ENCODE measurements at places on chromosomes 12 and 14.

DNA sequence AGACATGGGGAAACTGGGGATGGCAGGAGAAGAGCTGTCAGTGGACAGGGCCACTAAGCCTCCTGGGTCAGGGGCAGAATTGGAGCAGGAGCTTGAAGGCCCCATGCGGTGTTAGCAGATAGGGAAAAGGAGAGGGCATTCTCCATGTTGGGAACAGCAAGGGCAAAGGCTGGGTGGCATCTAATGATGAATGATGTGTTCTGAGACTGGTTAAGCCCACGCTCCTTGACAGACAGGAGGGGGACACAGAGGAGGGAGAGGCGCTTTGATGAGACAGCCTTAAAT is 63.0 kb downstream of the CLMN start:
- no peak for DNase-seq

GRCh38 chr14:24900269-24901100 is 149.5 kb downstream of the STXBP6 start:
- no peak for DNase-seq

DNA sequence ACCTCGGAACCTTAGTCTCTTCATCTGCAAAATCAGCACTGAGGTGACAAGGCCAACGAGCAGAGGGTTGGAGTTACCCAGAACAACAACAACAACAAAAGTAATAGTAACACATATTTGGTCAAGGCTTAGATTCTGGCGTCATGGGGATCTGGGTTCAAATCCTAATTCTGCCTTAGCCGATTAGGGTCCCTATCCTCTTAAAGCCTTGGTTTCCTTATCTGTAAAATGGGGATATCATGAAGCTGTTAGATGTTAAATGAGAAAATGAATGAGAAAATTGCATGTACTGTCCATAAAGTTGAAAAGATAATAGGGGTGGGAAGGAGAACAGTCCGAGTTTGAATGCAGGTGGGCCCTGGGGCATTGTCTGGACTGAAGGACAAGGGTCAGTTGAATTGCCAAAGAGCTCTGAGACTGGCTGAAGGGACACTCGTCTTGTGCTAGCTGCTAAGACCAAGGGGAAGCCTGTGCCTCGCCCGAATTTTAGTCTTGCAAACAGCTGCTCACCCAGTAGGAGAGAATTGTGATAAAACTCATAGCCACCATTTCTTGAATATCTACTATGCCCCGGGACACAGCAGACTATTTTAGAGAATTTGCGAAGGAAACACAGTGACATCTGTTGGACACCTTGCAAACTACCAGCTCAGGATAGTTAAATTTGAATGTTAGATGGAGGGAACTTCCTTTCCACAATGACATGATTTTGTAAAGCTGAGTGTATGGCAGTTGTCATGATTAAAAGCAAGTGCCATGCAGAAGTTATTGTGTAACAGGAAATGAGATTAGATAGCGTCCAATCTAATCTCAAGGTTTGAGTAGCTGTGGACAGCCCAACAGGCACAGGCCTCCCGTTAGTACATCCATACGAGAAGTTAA is 6.8 kb upstream of the HNF1A start:
- DNase-seq: peak; percentile 24

- DNase-seq: no peak
Observed at GRCh38 chr12:18192119-18192518, 69.2 kb upstream of the PIK3C2G start.

- DNase-seq: no peak
Observed at GRCh38 chr12:2540535-2540941, 254.2 kb upstream of the FKBP4 start.

- DNase-seq: no peak
Observed at GRCh38 chr12:49730568-49731101, 10.7 kb upstream of the TMBIM6 start.

Data from CD4-positive, alpha-beta T cell treated with Interferon gamma for 1 hour (primary cell).